AG08395 (cell line): ENCODE measurements at places on chromosomes 3 and 15.

GRCh38 chr3:34068505-34068904 is 270.1 kb downstream of the PDCD6IP start:
- no peak for DNase-seq

DNA sequence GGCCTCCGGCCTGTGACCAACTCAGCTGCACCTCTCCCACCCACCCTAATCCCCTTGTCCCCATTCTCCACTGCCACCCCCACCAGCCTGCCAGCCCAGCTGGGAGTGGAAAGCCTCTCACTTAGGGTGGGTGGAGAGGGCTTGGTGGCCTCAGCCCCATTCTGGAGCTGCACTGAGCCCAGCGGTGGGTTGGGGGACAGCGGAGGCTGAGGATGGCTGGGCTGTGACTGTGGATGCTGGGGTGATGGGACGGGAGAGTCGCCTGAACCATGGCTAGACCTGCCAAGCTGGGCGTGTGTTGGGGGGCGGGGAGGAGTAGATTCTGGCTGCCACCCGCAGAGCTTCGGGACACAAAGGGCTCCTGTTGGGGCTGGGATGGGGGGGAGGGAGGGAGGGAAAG is 1.8 kb downstream of the CLCN2 start:
- no peak for DNase-seq

DNA sequence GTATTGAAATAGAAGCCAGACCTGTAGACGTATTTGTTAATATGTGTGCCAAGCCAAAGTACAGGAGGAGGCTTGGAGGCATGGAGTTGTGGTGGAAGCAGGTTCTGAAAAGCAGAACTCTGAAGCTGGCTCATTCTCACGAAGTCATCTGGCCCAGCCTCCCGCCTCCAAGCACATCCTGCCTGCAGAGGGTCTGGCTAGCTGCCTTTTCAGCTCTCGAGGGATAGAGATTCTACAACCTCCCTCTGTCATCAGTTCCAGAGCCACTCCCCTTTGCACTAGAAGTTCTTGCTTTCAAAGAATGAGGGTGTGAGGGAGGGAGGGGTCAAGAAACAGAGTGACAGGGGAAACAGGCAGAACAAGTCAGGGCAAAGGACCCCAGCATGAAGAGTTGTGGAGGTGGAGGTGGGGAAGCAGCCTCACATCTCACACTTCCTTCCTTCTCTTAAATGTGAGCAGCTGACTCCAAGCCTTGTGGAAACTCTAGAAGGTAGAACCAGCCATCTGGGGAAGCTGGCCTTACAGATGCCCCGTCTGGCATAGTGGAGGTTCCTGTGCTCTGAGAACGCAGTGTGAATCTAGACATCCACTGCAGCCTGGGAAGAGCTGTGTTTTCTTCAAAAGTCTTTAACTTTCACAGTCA is 95.3 kb downstream of the SLC49A4 start:
- peak; percentile 77 for DNase-seq

DNA sequence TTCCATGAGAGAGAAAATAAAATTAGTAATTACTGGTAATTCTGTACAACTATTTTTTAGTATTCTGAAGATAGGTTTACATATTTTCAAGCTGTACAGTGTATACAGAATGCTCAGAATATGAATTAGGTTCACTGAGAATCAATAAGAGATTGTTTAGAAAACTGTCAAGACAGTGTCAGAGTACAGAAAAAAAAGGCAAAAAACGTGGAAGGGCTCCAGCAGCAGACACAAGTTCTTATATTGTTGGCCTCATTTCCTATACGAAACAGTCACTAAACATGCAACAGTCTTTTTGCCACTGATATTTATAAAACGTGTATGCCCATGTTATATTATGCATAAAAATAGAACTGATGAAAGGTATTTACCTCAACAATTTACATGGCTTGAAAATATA is 103.9 kb downstream of the ISL2 start:
- no peak for DNase-seq

DNA sequence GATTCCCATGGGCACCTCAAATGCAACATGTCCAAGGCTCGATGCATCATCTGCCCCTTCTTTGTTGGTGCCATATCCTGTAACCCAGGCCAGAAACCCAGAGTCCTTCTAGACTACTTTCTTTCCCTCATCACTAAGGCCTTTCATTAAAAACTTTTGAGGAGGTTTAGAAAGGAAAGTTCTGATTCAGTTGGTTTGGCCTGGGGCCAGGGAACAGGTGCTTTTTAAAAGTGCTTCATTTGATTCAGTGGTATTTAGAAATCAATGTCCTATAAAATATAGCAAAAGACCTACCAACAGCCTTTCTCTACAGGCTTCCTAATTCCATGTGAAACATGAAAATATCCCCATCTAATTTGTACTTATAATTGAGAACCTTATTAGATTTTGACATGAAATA is 341.9 kb upstream of the RORA start:
- DNase-seq: no peak

GRCh38 chr3:42979044-42979972 is at the start of gene GASK1A:
Gene GASK1A (plus strand): TSS chr3:42979311. CDS start chr3:42979643, 332 bp downstream.
- DNase-seq: peak; percentile 20
